Epithelial cell of proximal tubule (primary cell): ENCODE measurements at places on chromosomes 1 and 21.
A peak's percentile ranks its signal among the peaks of the same experiment; 100 is the strongest.

DNA sequence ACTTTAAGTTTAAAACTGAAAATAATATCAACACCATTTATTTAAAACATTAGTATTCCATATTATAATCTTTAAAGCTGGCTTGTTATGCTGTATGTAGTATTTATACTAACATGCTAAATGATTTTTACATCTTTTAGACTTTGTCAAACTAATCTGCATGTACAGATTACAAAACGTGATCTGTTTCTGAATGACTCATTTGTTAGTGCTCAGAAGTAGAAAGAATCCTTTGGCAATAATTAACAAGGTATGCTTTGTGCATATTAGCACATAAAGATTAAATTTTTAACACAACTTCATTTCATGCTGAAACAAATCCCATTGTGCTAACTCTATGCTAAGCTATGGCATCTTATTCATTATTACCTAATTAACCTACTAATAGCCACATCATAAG is 242.4 kb downstream of the BARHL2 start:
- DNase-seq: no peak

DNA sequence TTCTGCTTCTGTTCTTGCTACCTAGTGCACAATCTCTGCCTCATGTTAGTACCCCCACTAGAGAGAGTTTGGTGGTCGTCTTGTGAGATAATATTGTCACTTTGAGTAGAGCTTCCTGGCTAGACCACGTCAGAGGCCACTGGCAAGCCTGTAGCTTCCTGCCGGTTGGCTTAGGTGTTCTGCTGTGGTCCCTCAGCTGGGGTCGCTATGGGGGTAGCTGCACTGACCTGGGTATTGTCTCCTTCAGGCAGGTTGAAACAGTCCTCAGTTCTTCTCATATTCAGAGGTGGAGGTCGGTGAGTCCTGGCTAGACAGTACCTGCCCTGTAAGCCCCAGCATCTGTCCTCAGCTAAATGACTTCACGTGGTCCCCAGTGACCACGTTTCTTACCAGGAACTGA is 86.2 kb downstream of the C1orf94 start:
- no peak for DNase-seq

GRCh38 chr1:119743776-119744597 is 24.7 kb downstream of the HMGCS2 start:
- peak; percentile 20 for DNase-seq

GRCh38 chr1:25039229-25039628 is 109.2 kb upstream of the RUNX3 start:
- no peak for DNase-seq

- DNase-seq: no peak
Measured at GRCh38 chr21:34022627-34023335, 50.6 kb upstream of the MRPS6 start.

DNA sequence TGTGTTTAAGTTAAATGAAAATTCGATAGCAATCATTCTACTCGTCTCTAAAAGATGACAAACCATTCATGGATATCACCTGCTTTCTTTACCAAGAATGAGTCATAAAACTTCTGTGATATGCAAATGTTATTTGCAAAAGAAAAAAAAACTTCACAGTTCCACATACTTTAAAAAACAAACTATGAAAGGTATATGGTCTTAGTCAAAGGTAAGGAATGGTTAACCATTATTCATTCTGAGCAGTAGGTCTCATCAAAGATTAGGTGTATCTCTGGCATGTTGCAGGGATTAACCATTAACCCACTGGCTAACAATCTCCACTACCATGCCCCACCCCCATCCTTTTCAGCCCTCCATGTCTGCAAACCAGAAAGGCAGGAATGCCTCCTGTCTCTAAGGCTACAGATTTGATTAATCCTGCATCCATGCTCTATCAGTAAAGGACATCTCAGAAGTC is 44.4 kb downstream of the PTPN14 start:
- no peak for DNase-seq

GRCh38 chr1:16967095-16967575 is 13.3 kb downstream of the MFAP2 start:
- no peak for DNase-seq

DNA sequence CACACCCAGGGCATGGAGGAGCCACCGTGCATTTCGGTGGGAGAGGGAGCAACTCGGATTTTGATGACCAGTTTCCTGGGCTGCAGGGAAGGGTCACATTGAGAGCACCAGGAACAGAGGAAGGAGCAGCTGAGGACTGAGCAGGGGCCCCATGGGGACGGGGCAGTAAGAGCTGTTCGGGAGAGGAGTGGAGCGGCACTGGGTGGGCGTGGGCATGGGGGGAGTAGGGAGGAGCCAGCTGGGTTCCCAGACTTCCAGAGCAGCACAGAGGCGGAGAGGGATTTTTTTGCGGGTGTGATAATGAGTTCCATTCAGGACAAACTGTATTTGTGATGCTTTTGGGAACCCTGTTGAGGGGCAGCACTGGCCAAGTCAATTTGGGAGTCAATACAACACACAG is 17.4 kb upstream of the GPR153 start:
- DNase-seq: no peak

DNA sequence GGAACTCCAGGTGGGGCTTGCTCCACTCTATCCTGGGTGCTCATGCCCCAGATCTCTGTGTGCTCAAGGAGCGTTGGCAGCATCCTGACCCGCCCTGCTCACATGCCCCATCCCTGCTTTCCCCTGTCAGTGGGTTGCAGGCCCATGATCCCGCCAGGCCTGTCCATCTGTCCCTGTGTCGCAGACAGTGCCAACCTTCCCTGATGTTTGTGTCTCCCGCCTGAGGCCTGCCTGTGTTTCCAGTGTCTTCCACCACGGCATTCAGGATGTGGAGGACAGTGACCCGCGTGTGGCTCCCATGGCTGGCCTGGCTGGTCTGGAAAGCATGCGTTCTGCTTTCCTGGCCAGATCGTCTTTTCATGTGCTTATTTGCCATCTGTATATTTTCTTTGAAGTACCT is 82.9 kb downstream of the PCBP3 start:
- DNase-seq: no peak

GRCh38 chr1:33547576-33547975 is 75.1 kb downstream of the ZSCAN20 start:
- no peak for DNase-seq

GRCh38 chr1:157139052-157139715 is 989 bp upstream of the ETV3 start:
- no peak for DNase-seq

- no peak for DNase-seq
Measured at GRCh38 chr21:9735421-9735961, 785.9 kb upstream of the TPTE start.

DNA sequence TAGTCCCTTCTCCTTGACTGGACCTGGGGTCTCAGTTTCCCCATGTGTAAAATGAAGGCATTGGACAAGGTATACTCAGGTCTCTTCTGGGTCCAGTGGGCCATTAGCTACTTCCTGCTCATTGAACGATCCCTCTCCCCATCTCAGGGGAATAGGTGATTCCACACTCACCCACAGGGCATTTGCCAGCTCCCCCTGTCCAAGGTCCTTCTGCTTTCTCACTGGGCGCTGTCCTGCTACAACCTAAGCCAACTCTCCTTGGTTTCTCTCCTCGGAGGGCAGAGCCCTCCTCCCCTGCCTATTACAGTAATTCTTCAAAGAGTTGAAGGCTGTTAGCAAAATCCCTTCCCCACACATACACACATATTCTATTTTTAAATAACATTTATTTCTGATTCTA is 16.6 kb downstream of the DISP3 start:
- DNase-seq: no peak

DNA sequence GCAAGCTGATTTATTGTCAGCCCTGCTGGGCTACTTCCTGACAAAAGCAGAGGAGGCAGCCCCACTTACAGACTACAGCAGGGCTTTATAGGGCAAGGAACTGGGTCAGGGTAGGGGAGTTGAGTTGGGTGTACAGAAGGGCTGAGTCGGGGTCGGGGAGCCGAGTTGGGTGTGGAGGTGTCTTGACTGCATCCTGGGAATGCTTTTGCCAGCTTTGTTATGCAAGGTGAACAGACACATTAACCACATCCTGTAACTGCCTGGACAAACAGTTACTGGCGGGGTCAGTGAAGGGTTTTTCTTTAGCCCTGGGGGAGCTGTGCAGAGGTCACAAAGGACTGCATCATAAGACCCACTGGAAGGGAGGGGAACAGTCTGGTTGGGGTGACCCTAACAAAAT is 39.1 kb upstream of the GBP5 start:
- peak; percentile 42 for DNase-seq
